ENCODE measurements at places on chromosomes 11 and 22. TPM values are rescaled to one million over a fixed set of nuclear protein-coding genes. Genes with fewer than 3 reads are reported as not detected.
A peak's percentile ranks its signal among the peaks of the same experiment; 100 is the strongest.

The NAV2 gene
- 14.1 TPM for total RNA-seq

GRCh38 chr11:578276-579035 lies 2.2 kb downstream of the PHRF1 start:
- DNase-seq = no peak

DNA sequence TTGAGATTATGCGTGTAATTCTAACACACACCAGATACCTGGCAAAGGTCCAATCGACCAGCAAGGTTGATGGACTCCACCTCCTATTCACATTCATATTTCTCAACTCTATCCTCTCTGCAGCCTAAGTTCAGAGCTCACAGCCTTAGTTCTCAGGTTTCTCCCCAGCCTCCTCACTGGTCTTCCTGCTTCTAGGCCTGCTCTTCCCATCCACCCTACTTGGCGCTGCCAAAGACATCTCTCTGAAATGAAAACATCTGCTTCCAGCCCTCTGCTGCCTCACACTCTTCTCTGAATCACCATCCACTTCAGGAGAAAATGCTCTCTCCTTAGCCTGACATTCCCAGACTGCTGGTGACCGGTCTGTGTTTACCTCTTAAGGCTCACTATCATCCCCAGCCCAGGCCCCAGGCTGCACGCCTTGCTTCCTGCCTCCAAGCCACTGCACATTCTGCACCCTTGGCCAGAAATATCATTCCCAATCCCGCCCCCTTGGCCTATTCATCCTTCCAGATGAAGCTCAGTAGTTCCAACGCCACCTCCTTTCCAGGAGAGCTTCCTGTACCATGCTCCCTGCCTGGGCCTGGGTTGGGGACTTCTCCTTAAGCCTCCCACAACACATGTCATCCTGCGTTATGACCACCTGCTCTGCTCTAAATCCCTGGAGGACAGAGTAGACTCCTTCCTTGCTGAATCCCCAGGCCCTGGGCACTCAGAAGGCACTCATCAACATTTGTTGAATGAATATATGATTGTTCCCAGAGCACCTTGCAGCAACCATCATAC lies 3.5 kb downstream of the ARRB1 start:
- DNase-seq = no peak

The CCDC188 gene
- 8.6 TPM for total RNA-seq

- no peak for DNase-seq
These were observed 7.9 kb downstream of the ADORA2A start for GRCh38 chr22:24435323-24435645.

DNA sequence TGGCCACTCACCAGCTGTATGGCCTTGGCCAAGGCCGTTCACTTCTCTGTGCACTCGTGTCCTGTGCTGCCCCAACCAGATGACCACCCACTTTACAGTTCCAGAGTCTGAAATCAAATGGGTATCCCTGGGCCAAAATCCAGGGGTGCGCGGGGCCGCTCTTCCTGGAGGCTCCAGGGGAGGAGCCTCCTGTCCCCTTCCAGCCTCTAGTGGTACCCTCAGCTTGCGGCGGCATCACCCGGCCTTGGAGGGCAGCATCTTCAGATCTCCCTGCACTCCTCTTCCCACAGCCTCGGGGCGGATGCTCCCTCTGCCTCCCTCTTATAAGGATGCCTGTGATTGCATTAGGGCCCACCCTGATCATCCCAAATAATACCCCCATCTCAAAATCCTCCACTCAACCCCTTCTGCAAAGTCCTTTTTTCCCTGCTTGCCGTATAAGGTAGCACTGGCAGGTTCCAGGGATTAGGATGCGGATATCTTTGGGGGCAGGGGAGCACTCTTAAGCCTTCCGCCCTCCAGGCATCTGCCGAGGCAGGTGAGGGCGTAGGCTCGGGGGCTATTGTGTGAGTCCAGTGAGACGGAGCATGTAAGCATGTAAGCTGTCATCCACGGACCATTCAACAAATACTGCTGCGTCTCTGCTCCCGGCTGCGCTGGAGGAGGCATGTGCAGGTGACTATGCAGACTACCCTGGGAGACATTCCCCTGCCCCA lies 24.4 kb upstream of the SHISAL1 start:
- no peak for DNase-seq

The RGL4 gene
- total RNA-seq = not detected

The OPCML gene
- 0.91 TPM for total RNA-seq

DNA sequence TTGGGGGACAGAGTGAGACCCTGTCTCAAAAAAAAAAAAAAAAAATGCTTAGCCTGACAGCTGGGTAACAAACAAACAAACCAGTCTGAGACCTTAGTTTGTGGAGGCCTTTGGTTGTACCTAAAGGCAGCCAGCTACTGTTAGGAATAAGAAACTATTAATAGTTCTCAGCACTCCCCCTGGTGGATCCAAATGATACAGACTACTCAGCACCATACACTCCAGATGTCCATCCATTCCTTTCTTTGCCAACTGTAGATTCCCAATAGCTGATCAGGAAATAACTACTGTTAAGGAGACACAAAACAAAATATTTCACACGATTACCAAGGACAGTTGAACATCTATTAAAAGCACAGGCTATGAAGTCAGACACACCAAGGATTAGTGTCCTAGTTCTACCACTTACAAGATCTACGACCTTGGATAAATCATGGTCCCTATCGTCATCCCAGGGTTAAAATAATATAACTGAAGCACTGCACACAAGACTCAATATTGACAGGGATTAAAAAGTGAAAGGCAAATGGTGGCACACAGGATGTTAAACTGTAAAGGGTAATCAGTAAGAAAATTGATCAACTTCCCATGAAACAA lies 17.2 kb downstream of the CLDN25 start:
- peak; percentile 13 for DNase-seq

The TP53AIP1 gene
- total RNA-seq = not detected

DNA sequence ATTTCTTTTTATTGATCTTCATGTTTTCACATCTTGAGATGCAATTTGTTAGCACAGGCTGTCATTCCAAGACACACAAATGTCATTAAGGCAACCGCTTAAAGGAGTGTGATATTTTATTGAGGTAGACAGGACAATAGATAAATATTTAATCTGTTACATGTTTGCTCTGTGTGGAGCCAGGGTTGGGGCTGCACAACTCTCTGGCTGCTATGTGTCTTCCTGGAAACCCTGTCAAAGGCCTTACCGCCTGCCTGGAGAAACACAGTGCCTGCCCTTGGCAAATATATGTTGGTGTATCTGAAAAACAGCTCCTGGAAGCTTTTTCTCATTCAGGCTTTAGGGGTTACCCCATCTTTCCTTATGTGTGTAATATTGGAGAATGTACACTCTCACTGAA lies 139.7 kb upstream of the TEAD1 start:
- no peak for DNase-seq

DNA sequence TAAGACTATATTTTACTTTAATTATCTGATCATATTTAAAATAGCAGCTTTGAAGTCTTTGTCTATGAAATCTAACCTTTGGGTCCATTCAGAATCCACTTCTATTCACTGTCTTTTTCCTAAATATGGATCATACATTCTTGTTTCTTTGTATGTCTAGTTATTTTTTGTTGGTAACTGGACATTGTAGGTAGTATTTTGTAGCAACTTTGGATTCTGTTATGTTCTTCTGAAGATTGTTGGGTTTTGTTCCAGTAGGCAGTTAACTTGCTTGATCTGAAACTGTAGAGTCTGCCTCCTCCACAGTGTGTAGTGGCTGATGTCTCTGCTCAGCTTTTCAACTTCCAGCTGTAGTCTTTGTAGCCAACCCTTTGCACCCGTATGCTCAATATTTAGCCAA lies 37.5 kb upstream of the GAL start:
- no peak for DNase-seq

The HBG2 gene
- total RNA-seq = not detected

- DNase-seq = no peak
These were observed 1.2 kb upstream of the ZFP91 start for GRCh38 chr11:58577555-58578135.

- DNase-seq = no peak
These were observed 64.2 kb downstream of the FZD4 start for GRCh38 chr11:86891036-86891435.

GRCh38 chr22:44183287-44183588 lies 2.5 kb downstream of the PARVG start:
- DNase-seq = no peak

DNA sequence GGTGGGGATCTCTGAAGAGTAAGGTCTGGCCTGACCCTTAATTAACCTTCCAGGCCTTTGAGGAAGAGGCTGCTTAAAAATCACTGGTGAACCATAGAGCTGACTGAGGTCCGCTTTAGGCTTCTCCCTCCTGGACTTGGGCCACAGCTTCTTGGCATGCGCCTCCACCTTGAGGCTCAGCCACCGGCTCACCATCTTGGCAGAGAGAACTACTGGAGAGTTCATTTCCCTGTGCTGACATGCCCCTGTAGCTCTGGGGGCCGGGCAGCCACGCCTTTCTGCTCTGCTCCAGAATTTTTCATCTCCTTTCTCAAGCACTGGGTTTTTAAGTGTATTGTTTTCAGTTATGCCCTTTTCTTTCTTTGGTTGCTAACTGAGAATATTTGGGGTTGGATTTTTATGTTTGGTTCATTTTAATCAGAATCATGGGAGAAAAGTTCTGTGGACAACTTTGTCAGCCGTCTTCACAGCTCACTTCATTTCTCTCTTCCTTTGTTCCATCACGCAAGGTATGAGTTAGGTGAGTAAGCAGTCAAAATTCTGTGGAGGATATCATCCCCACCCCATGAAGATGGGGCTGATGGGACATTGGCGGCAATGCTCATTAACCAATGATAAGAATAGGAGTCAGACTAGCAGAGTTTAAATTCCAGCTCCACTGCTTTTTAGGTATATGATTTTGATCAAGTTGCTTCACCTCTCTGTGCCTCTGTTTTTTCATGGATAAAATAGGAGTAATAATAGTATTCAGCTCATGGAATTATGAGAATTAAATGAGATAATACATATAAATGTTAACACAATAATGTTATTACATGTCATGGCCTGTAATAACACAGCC lies 103.9 kb downstream of the DBX1 start:
- DNase-seq = no peak

DNA sequence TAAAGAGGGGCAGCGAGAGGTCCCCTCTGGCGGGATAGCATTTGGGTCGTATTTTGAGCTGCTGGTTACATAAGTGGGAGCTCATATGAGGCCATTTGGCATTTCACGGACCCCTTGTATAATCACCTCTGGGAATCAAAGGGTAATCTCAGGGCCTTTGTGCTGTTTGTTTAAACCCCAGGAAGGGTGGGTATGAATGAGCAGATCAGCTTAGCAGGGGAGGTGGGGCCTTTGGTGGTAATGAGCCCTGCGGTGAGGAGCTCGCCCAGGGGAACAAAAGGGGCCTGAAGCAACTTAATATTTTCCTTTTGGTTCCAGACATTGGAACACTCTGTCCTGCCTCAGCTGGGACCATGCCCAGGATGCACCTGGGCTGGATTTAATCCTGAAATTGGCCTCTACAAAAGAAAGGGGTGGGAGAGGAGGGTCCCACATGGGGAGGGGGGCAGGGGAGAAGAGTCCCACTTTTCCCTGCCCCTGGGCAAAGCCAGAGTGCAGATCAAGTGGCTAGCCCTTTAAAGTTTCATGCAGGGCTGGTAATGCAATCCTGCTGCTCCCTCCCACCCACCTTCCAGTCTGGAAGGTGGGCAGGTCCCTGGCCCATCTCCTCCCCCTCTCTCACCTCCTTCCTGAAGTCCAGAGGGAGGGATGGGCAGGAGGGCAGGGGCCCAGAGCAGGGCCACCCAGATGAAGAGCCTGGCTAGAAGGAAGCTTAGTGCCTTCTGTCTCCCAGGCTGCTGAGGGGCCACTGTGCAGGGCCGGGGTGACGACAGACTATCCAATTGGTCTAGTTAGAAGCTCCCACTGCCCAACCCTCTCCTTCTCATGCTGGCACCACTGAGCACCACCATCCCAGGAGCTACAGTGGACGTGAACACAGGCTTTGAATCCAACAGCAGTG lies 10.5 kb downstream of the TSKU start:
- DNase-seq = no peak

DNA sequence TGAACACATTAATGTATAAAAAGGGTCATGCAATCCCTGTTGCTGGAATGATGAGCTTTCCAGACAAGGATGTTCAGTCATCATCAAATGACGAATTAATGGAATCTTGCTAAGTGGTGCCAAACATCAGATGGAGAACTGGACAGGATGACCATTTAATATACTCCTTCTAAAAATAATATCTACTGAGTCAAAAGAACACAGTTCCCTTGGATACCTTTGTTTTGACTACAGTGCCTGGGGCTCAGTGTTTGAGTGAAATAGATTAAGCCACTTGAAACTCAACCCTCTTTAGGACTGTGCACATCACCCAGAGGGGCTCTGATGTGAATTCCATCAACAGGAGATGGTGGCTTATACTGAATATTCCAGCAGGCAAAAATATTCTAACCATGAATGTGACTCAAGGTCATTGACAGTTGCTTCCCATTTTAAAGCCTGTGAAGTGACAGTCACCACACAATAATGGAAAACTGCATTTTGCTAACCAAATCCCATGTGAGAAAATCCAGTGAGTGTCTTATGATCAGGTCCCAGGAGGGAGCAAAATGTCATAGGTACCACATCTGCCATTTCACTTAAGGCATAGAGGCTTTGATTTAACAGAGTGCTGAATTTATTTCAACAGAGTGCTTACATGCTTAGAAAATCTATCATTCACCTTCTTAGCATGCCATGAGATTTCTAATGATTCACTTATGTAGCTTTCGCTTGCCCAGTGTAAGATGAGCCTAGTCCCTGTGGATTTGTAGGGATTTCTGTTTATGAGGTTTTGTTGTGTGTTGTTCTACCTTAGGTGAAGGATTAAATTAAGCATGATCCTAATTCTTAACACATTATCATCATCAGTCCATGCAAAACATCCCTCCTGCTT lies 41.3 kb upstream of the SLN start:
- no peak for DNase-seq

- DNase-seq = no peak
These were observed 49.6 kb downstream of the KIF18A start for GRCh38 chr11:28058333-28058732.

DNA sequence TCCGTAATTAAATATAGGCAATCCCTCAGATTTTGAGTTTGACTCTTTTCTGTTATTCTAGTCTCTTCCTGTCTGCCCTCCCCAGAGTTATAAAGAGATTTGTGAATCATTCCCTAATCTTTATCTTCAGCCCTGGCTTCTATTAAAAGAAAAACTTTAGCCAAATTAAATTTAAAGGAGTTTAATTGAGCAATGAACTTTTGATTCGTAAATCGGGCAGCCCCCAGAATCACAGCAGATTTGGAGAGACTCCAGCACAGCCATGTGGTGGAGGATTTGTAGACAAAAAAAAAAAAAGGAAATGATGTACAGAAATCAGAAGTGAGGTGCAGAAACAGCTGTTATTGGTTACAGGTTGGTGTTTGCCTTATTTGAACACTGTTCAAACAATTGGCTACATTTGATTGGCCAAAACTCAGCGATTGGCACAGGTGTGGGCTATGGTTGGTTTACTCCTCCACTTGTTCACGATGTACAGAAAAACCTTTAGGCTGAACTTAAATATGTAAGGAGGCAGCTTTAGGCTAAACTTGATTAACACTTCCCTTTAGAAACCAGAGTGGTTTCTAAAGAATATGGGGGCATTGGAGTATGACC lies 2.3 kb upstream of the ALKBH8 start:
- DNase-seq = no peak

DNA sequence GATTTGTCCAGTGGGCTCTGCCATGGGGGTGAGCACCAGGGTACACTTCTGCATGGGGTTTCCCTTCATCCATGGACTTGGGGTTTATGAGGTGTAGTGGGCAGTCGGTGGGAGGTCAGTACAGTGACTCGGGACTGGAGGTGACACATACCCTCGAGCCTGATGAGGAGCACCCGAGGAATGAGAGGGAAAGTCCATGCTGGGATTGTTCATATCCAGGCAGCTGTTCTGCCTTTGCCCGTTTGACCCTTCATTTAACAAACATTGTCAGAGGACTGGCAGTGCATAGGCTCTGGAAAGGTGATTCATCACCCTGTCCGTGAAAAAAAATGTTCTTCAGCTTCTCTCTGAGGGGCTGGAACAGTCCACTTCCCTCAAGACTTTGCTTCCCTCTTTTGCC lies 2.7 kb downstream of the NAV2 start:
- DNase-seq = no peak
